HFFc6 (cell line): ENCODE measurements at places on chromosomes 3 and 15.

DNA sequence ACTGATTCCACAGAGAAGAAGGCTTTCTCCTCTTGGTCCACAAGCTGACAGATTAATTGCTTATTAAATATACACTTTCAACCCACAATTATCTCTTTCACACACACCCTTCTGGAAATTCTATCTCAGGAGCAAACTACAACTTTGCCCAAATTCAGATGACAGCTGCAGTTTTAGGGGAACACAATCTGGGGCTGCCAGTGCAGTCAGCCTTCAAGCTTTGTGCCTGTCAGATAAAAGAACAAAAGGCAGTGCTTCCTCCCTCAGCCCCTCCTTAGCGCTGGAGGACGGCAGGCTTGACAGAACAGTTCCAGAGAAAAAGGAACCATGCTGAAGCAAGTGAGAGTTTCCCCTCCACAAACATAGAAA lies 99.6 kb downstream of the TMCC1 start:
- no peak for DNase-seq

DNA sequence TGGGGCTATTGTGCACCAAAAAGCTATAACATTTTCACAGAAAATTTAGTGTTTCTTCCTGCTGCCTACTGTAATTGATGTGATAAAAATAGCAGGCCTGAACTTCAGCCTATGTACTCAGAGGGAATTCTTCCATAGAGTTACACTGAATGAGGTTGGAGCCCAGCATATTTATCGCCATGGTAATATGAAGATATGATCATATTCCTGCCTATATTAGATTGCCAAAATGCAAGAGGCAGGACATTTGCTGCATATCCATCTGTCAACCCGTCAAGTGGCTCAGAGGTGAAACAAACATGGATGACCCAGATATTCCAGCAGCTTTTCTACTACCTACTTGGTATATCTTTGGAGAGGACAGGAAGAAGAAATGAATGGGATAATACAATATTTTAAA lies 1150.6 kb downstream of the TBL1XR1 start:
- no peak for DNase-seq

DNA sequence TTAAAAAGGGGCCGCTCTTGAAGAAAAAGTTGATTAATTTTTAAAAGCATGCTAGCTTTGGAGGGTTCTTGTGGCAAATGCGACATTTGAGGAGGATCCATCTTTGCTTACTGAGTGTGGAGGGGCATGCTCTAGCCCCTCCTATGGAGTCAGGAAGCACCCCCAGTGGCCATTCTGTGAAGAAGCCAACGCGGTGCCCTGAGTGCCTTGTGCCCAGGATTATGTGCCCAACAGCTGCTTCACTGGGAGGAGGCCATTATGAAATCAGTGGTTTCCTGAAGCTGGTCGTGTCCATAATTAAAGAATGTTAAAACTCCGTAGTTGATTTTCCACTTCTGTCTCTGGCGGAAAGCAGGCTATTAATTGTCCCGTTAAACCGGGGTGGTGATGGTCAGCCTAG lies 69.1 kb upstream of the TNFAIP8L3 start:
- no peak for DNase-seq

DNA sequence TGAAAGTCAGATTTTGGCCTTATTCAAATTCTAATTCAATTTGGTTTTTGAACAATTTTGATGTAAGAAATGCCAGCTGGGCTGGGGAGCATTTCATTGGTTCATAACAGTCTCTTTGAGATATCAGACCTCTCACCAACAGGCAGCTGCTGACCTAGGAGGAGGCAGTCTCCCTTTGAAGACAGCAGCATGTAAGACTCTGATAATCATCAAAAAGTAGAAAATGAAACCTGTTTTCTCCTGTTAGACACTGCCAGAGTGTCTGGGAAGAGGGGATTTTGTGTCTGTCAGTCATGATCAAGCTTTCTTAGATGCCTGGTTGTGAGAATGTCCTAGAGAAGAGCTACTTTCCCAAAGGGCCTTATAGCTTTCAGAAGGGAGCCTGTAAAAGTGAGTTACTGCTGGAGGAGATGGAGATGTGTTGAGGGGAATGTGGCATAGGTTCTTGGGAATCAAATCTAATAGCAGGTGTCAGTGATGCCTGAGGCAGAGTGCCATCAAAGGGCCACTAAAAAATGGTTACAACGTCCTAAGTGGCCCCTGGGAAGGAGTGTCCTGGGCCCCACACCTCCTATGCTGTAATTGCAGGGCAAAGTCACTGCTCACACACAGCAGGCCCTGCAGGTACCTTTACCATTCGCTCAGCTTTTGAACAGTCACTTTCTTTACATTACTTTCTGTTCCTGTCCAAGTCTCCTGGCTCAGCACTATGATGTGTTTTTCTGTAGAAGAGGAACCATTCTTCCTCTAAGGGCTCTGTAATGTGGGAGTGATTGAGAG lies 43.1 kb downstream of the FSTL1 start:
- no peak for DNase-seq

GRCh38 chr3:8482960-8483665 lies 18.5 kb upstream of the LMCD1 start:
- DNase-seq, result peak; percentile 94

DNA sequence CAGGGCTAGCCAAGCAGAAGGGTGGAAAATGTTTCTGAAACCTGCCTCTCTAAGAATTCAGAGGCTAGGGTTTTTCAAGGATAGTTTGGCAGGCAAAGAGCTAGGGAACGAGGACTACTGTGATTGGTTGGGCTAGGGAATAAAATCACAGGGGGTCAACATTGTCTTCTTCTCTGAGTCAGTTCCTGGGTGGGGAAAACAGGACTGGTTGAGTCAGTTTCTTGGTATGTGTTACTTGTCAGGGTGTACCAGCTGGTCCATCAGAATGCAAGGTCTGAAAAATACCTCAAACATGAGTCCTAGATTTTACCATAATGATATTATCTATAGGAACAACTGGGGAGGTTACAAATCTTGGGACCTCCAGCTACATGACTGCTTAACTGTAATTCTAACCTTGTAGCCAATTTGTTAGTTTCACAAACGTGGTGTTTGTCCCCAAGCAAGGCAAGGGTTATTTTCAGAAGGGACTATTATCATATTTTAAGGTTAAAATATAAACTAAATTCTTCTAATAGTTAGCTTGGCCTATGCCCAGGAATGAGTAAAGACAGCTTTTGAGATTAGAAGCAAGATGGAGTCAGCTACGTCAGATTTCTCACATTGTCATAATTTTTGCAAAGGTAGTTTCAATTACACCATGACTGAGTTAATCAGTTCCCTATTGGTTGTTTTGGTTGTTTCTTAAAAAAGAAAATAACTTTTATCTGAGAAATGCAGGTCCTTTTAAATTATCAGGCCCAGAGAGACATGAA lies 231.5 kb downstream of the ALCAM start:
- DNase-seq, result peak; percentile 94

DNA sequence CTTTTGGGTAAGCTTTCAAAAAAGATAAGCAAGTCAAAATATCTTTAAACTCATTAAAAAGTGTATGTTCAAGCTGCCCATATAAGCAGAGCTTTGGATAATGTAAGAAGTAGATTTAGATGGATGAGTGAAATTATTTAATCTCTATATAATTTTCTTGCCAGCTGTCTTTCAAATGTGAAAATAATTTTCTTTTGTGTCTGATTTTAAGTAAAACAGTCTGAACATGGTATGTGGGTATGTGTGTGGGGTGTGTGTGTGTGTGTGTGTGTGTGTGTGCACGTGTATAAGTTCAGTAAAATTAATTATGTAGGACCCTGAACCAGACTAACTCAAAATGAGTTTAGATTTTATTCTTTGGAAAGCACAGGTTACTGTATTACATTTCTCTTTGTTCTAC lies 155.2 kb upstream of the CGNL1 start:
- DNase-seq, result no peak

- no peak for DNase-seq
Observed at GRCh38 chr3:114464548-114464947, 170.7 kb downstream of the TIGIT start.

DNA sequence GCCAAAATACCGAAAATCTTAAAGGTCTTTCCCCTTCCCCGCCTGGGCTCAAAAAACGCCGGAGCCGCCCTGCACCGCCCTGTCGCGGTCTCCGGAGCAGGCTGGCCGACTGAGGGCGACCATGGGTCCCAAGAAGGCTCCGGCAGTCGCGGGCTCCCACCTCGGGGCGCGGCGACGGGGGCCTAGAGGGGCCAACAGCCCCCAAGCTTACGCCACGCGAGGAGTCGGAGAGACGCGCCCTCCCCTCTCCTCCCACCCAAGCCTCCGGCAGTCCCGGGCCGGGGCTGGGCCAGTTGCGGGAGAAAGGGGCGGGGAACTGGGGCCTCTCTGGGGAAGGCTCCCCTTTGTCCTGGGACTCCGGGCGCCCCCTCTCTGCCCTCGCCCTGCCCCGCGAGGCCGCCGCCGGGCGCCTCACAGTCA lies 69.2 kb downstream of the GOLGA8B start:
- no peak for DNase-seq

DNA sequence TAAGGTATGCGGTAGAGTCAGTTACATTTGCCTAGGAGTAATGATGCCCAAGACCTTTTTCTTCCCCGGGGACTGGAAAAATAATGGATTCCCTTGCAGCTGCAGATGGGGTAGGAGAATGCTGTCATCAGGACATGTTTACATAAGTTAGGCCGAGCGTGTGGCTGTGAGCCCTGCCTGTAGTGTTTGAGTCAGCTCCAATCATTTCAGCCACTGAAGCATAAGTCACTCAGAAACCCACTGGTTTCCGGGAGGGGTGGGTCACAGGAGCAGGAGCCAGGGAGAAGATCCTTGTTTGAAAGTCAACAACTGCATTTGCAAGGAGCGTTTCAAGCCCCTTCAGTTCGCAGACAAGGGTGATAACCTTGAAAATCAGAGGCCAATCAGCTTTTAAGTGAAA lies 562.3 kb downstream of the MCTP2 start:
- no peak for DNase-seq

GRCh38 chr15:90619939-90620338 lies 90.2 kb downstream of the CRTC3 start:
- DNase-seq, result no peak

DNA sequence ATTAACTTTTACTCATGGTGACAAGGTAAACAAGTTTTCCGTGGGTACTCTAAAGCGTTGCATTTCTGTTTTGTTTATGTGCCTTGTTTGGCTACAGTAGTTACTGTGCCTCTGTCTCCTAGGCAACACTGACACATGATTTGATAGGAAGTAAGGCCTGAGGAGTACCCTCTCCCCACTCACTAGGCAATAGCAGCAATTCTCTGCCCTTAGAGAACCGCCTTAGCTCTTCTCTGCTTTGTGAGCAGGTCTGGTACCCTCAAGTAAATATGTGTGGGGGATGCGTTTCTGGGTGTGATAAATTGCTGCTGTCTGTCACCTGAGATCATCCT lies at the start of gene IL5RA:
Gene IL5RA (minus strand): TSS at position 76 of the 332 bp plus-strand sequence. CDS start 5,390 bp downstream, outside the sequence.
- no peak for DNase-seq

GRCh38 chr3:39329493-39329892 lies at the start of gene CCR8:
Gene CCR8, plus strand, starts transcription at chr3:39329709. Its CDS starts 2,623 bp downstream, at chr3:39332332.
- no peak for DNase-seq

- no peak for DNase-seq
Observed at GRCh38 chr3:175728566-175728965, 869.4 kb downstream of the NAALADL2 start.

- no peak for DNase-seq
Observed at GRCh38 chr3:18436213-18436612, 11.1 kb upstream of the SATB1 start.

DNA sequence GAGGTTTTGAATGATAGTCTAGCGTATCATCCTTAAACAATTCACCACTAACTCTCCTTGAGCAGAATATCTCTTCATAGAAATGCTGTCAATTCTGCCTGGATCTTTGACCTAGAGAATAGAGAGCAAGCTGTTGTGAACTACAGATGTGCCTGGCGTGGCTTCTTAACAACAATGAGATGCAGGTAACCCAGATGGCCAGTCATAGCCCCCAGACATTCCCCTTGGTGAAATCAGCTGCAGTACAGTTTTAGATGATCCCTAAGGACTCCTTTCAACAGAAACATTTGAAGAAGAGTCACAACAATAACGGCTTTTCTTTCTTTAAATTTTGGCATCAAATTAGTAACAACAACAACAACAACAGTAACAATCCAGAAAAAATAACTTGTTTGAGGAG lies 1041.3 kb downstream of the ROBO1 start:
- no peak for DNase-seq

- no peak for DNase-seq
Observed at GRCh38 chr15:58165661-58166060, 27.5 kb downstream of the AQP9 start.

GRCh38 chr3:61315871-61316270 lies 64.6 kb upstream of the FHIT start:
- DNase-seq, result no peak

DNA sequence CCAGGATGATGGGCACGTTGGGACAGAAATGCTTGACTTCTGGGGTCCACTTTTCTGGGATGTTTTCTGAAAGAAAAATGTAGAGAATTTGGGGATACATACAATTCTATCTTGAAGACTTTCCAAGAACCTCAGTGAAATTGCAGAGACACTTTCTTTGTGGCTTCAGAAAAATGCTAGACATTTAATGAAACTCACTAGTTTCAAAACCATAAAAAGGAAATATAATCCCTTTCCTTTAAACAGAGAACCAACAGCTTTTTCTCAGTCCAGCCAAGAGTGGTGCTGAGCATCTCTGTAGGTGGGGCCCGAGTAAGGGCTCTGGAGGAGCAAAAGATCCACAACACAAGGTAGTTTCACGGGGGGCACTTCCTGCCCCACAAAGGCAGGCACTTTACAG lies 4.4 kb upstream of the GPX1 start:
- DNase-seq, result peak; percentile 33

DNA sequence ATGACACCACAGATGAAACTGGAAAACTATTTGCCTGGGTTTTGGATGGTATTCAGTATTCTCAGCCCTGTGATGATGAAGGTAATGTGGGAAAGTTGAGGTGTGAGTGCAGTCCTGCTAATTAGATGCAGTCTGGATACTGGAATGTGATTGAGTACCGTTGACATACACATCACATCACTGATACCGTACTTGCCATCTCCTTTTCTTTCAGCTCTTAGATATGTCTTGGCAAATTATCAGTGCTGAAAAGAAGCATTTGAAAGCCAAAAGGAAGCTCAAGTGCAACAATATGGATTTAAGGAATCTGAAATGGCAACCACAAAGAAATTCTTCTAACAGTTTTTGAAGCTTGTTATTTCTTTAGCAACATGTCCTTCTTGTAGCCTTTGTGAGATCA lies 381.4 kb upstream of the TGFBR2 start:
- DNase-seq, result no peak
